ENCODE measurements at places on chromosomes 13 and 19. TPM values are rescaled to one million over a fixed set of nuclear protein-coding genes. Genes with fewer than 3 reads are reported as not detected.

The ASF1B gene
- 1.3 TPM for total RNA-seq

The CAMSAP3 gene
- 0.43 TPM for total RNA-seq

The MYO16 gene
- 0.24 TPM for total RNA-seq

The SIGLECL1 gene
- total RNA-seq = not detected

The VPS36 gene
- 32.3 TPM for total RNA-seq

The SLC1A6 gene
- not detected for total RNA-seq

The CYP2A13 gene
- total RNA-seq = not detected

GRCh38 chr19:6000228-6000847 lies 22.4 kb upstream of the RANBP3 start:
- H3K27ac ChIP-seq = no peak overlapping the region
- no peaks in the 10 kb centered on the region for H3K27me3 ChIP-seq
- no peaks in the 10 kb centered on the region for H3K36me3 ChIP-seq
- no peak overlapping the region for H3K4me3 ChIP-seq
- no peak for DNase-seq

- no peak for DNase-seq
- H3K4me3 ChIP-seq = no peak overlapping the region
- H3K27me3 ChIP-seq = no peaks in the 10 kb centered on the region
- no peak overlapping the region for H3K27ac ChIP-seq
- H3K36me3 ChIP-seq = no peaks in the 10 kb centered on the region
- no peaks in the 10 kb centered on the region for H3K4me1 ChIP-seq
Observed at GRCh38 chr19:35379992-35380391, 9.1 kb downstream of the GPR42 start.

DNA sequence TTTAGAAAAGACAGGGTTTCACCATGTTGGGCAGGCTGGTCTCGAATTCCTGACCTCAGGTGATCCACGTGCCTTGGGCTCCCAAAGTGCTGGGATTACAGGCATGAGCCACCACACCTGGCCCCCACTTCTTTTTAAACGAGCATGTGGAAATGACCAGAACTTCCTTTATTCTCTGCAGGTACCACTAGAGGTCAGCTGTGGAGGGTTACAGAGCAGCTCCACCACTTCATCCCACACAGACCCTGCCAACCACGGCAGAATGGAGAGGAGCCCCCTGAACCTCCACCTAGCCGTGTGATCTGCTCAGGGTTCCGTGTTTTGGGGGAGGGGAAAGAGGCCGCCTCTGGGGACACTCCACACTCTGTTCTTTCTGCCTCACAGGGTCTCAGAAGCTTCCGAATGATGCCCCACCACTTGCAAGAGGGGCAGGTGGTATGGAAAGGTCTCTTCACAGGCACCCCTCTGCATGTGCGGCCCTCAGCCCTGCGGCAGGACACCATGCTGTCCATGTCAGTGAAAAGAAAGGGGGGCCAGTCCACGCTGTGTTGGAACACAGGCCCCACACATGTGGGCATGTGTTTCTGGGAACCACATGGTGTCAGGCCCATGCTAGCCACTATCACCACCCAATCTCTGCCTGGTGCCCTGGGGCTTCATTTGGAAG lies 465.0 kb downstream of the TSHZ3 start:
- H3K27me3 ChIP-seq = no peaks in the 10 kb centered on the region
- H3K36me3 ChIP-seq = no peaks in the 10 kb centered on the region
- H3K4me3 ChIP-seq = no peak overlapping the region
- no peak for DNase-seq
- H3K27ac ChIP-seq = no peak overlapping the region

DNA sequence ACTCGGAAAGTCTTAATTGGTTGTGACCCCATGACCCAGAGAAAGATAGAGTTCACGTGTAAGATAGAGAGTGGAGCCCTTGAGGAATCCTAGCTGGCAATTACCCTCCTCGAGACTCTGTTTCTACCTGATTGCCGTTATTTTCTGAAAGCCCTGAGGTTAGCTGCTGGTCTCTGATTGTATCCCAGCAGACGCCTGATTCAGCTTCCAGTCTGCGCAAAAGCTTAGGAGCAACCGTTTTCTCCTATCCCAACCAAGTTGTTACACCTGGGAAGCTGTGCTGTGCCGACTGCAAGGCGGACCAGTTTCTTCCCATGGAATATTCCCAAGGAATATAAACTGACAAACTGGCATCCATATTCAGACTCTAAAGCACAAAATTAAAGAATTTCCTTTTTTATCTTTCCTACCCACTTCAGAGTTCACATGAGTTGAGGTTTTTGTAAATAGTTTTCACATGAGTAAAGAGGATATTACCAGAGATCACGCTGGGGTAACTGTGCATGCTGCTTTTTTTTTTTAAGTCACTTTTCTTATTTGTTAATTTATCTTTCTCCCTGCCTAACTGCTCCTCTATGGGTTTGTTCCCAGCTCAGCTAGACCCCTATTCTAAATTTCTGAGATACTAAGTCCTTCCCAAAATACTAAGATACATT lies 1.5 kb upstream of the TRPC4 start:
- H3K27me3 ChIP-seq = no peaks in the 10 kb centered on the region
- no peak overlapping the region for H3K27ac ChIP-seq
- H3K36me3 ChIP-seq = no peaks in the 10 kb centered on the region

GRCh38 chr13:76086729-76087128 lies 450.6 kb downstream of the LMO7 start:
- no peak overlapping the region for H3K27ac ChIP-seq
- H3K4me3 ChIP-seq = no peak overlapping the region
- H3K4me1 ChIP-seq = no peaks in the 10 kb centered on the region
- no peaks in the 10 kb centered on the region for H3K36me3 ChIP-seq
- no peak for DNase-seq
- no peaks in the 10 kb centered on the region for H3K27me3 ChIP-seq

GRCh38 chr19:45739498-45740439 lies 6.5 kb downstream of the MEIOSIN start:
- H3K36me3 ChIP-seq = no peaks in the 10 kb centered on the region
- H3K27me3 ChIP-seq = no peaks in the 10 kb centered on the region
- H3K4me1 ChIP-seq = no peaks in the 10 kb centered on the region
- no peak for DNase-seq

- H3K4me1 ChIP-seq = no peaks in the 10 kb centered on the region
- H3K27me3 ChIP-seq = no peaks in the 10 kb centered on the region
- no peak overlapping the region for H3K4me3 ChIP-seq
- no peak for DNase-seq
- no peak overlapping the region for H3K27ac ChIP-seq
- H3K36me3 ChIP-seq = no peaks in the 10 kb centered on the region
Observed at GRCh38 chr19:51359294-51359693, 6.9 kb downstream of the ETFB start.

DNA sequence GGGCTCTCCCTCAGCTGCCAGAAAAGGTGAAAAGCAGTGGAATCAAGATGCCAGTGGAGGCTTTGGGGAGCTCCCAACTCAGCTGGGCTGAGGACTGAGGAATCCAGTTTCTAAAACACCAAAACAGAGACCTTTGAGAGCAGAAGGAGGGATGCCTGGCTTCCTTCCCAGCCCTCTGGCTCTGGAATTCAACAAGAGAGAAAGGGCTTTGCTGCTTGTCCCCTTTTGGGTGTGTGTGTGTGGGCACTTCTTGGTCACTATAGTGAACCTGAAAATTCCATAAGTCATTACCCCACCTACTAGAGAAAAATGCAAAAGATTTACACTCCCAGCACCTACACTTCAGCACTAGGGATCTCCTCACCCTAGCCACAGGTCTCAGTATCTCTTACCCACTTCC lies 30.3 kb upstream of the CYP2B6 start:
- peak; percentile 31 for DNase-seq
- no peaks in the 10 kb centered on the region for H3K27me3 ChIP-seq
- no peaks in the 10 kb centered on the region for H3K36me3 ChIP-seq
- H3K4me3 ChIP-seq = no peak overlapping the region

DNA sequence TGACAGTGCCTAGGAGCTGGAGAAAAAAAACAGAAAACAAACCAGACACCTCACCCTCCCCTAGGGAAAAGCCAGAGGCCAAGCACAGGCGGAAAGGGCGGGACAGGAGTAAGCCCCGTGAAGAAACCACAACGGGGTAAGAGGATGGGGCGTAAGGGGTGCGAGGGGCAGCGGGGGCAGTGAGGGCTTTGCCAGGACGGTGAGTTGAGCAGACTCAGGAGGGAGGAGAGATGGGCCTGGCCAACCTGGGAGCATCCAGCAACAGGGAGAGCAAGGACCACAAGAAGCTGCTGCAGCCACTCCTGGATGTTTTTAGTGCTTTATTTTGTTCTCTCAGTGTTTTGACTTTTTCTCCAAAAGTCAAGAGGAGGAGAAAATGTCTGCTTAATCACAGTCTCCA lies 114.1 kb upstream of the SOX1 start:
- H3K4me3 ChIP-seq = no peak overlapping the region
- H3K36me3 ChIP-seq = no peaks in the 10 kb centered on the region
- H3K4me1 ChIP-seq = no peaks in the 10 kb centered on the region
- H3K27me3 ChIP-seq = no peaks in the 10 kb centered on the region

- H3K4me1 ChIP-seq = peaks cover 7% of the 10 kb centered on the region
- peak; percentile 56 for DNase-seq
- peak overlapping the region; percentile 38 for H3K27ac ChIP-seq
- no peaks in the 10 kb centered on the region for H3K36me3 ChIP-seq
- H3K27me3 ChIP-seq = no peaks in the 10 kb centered on the region
Observed at GRCh38 chr19:2477141-2477710, 1.3 kb downstream of the GADD45B start.

DNA sequence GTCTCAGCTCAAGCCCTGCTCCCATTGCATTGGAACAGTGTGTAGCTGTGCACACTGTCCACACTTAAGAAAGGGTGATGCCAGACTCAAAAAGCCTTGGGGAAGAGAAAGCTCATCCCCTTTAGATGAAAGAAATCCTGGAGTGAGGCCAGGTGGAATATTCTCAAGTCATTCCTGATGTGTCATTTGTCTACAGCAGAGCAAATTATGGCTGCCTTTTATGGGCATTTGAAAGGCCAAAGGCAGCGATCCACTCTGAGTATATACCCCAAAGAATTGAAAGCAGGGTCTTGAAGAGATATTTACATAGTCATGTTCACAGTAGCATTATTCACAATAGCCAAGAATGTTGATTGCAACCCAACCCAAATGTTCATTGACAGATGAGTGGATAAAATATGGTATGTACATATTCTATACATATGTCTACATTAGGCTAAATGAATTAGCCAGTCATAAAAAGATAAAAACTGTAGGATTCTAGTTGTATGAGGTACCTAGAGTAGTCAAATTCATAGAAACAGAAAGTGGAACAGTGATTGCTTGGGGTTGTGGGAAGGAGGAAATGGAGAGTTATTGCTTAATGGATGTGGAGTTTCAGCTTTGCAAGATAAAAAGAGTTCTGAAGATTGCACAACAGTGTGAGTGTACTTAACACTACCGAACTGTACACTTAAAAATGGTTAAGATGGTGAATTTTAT lies 214.9 kb downstream of the KCNRG start:
- no peak overlapping the region for H3K4me3 ChIP-seq
- H3K36me3 ChIP-seq = no peaks in the 10 kb centered on the region
- no peaks in the 10 kb centered on the region for H3K4me1 ChIP-seq
- no peaks in the 10 kb centered on the region for H3K27me3 ChIP-seq
- DNase-seq = no peak
- H3K27ac ChIP-seq = no peak overlapping the region

GRCh38 chr13:30346153-30346788 lies 38.9 kb upstream of the KATNAL1 start:
- no peak for DNase-seq
- H3K4me3 ChIP-seq = no peak overlapping the region
- H3K27me3 ChIP-seq = no peaks in the 10 kb centered on the region

DNA sequence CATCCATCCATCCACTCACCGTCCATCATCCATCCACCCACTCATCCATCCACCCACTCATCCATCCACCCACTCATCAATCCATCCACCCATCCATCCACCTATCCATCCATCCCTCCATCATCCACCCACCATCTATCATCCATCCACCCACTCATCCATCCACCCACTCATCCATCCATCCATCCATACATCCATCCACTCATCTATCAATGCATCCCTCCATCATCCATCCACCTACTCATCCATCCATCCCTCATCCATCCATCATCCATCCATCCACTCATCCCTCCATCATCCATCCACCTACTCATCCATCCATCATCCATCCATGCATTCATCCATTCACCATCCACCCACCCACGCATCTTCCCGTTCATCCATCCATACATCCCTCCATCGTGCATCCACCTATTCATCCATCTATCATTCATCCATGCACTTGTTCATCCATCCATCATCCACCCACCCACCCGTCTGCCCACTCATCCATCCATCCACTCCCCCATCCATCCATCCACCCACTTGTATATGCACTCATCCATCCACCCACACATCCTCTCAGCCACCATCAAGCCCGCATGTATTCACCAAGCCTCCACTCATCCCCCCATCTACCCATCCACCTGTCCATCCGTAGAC lies 3.6 kb downstream of the STAP2 start:
- no peak overlapping the region for H3K4me3 ChIP-seq
- no peak overlapping the region for H3K27ac ChIP-seq
- DNase-seq = no peak
- H3K4me1 ChIP-seq = peaks cover 4% of the 10 kb centered on the region
- H3K36me3 ChIP-seq = no peaks in the 10 kb centered on the region
- H3K27me3 ChIP-seq = no peaks in the 10 kb centered on the region

- no peaks in the 10 kb centered on the region for H3K27me3 ChIP-seq
- no peak overlapping the region for H3K27ac ChIP-seq
- no peak for DNase-seq
- H3K4me1 ChIP-seq = no peaks in the 10 kb centered on the region
Observed at GRCh38 chr13:98781045-98781444, 28.6 kb upstream of the SLC15A1 start.

- no peaks in the 10 kb centered on the region for H3K27me3 ChIP-seq
- H3K36me3 ChIP-seq = no peaks in the 10 kb centered on the region
- no peak overlapping the region for H3K27ac ChIP-seq
- H3K4me3 ChIP-seq = no peak overlapping the region
Observed at GRCh38 chr13:74104661-74105275, 29.4 kb downstream of the KLF12 start.

- H3K36me3 ChIP-seq = no peaks in the 10 kb centered on the region
- no peaks in the 10 kb centered on the region for H3K27me3 ChIP-seq
- no peak within 1 kb of the TSS for H3K27ac ChIP-seq
- H3K4me1 ChIP-seq = peaks cover 5% of the 10 kb centered on the region
Observed at GRCh38 chr19:46124638-46125115, at the start of gene IGFL3. Gene IGFL3 (minus strand): TSS chr19:46124688. CDS start chr19:46124649, 39 bp downstream.

DNA sequence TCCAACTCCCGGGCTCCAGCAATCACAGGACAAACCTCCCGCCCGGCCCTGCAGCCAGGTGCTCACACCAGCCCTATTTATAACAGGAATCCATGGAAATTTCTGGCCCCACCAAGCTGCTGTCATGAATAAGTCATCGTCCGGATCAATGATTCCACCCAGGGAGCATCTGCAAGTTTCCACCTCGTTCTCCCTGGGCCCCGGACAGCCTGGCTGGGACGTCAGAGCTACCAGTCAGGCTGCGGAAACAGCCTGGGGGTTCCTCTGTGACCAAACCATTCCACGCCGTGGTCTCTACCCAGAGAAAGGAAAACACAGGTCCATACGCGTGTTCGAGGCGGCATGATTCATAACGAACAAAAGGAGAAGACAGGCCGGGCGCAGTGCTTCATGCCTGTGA lies 20.7 kb upstream of the PTBP1 start:
- H3K36me3 ChIP-seq = no peaks in the 10 kb centered on the region
- H3K27ac ChIP-seq = no peak overlapping the region
- DNase-seq = no peak
- no peaks in the 10 kb centered on the region for H3K27me3 ChIP-seq

GRCh38 chr19:19308373-19308772 lies 11.9 kb downstream of the SUGP1 start:
- no peaks in the 10 kb centered on the region for H3K4me1 ChIP-seq
- no peak overlapping the region for H3K27ac ChIP-seq
- no peaks in the 10 kb centered on the region for H3K27me3 ChIP-seq
- H3K4me3 ChIP-seq = no peak overlapping the region
- DNase-seq = no peak

GRCh38 chr19:45056831-45057230 lies 18.0 kb downstream of the CLASRP start:
- no peaks in the 10 kb centered on the region for H3K36me3 ChIP-seq
- H3K4me3 ChIP-seq = no peak overlapping the region
- no peak overlapping the region for H3K27ac ChIP-seq
- no peaks in the 10 kb centered on the region for H3K27me3 ChIP-seq
- no peak for DNase-seq

All from ovary (tissue), 10 donors.